ENCODE measurements at places on chromosomes 16 and 17.

DNA sequence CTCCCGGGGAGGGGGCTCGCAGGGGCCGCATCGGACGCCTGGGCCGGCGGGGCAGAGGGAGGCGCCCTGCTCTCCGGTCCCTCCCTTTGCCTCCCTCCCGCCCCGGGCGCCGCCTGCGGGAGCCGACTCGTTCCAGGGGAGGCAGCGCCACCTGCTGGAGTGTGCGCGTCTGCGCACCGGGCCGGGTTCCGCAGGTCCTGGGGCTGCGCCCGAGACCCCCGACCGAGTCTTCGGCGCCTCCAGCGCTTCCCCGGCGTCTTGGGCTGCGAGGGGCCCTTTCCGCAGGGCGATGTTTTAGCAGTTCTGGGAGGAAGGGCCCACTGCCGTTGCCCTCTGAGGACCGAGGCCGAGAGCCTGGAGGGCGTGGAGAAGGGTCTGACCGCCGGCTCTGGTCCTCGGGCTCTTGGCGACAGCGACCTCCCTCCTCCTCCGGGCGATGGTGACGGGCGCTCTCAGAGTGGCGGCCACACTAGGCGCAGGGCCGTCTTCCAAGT lies 106.3 kb downstream of the SEC14L1 start:
- no peak for DNase-seq

DNA sequence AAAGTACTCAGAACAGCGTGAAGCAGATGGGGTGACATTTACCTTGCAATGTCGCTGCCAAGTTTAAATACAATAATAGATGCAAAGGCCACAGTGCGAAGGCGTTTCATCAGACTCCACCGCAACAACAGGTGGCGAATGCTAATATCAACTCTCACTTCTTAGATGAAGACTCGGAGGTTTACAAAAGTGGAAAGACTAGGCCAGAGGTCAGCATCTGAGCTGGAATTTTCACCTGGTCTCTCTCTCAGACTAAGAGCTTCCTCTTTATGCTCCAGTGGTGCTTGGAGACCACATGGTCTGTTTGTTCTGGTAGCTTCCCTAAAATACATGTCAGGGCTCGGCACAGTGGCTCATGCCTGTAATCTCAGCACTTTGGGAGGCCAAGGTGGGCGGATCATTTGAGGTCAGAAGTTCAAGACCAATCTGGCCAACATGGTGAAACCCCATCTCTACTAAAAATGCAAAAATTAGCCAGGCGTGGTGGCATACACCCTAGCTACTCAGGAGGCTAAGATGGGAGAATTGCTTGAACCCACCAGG lies 169.1 kb downstream of the XYLT1 start:
- no peak for DNase-seq

- DNase-seq: no peak
These were observed 7.2 kb downstream of the RAB11FIP4 start for GRCh38 chr17:31398381-31399311.

- DNase-seq: no peak
These were observed 38.6 kb upstream of the RBFOX1 start for GRCh38 chr16:7294020-7294419.

DNA sequence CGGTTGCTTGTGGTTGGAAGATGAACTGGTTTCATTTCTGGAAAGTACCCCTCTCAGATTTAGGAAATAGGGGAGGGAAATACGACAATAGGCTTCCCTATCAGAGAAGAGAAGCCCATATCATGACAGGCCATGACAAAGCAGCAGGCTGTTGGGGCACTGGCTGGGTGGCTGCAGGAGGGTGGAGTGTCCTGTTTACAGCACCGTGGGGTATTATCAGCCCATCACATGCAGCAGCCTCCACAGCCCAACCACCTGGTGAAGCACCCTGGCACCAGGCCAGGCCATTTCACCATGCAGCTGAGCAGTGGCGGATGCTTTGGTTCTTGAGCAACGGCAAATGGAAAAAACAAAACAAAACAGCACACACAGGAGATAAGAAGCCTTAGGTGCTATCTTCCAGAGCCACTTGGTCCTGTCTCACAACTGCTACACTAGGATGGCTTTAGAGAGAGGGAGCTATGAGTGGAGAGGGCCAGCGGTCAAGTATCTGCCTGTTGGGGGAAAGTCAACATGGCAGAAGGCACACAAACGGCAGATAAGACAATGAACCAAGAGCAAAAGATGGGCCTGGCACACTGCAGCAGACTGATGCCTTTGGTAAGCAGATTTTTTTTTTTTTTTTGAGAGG lies 24.2 kb downstream of the FAM117A start:
- no peak for DNase-seq

DNA sequence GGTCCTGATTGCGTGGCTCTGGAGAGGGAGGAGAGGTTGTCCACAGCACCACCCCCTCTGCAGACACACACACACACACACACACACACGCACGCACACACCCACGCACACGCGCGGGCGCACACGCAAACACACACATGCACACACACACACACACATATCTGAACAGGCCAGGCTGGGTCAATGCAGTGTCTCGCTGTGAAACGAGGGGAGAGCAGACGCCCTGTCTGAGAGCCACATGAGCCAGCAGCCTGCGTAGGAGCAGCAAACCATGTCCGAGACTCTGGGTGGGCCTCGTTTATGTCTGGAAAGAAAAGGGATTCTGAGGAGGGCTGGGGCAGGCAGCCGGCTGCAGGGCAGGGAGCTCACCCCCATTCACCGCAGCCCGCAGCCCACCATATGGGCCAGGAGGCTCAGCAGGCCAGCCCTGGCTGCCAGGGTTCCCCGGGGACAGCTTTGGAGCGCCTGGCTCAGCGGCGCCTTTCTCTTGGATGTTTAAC lies 93.3 kb upstream of the TNRC6C start:
- DNase-seq: no peak

DNA sequence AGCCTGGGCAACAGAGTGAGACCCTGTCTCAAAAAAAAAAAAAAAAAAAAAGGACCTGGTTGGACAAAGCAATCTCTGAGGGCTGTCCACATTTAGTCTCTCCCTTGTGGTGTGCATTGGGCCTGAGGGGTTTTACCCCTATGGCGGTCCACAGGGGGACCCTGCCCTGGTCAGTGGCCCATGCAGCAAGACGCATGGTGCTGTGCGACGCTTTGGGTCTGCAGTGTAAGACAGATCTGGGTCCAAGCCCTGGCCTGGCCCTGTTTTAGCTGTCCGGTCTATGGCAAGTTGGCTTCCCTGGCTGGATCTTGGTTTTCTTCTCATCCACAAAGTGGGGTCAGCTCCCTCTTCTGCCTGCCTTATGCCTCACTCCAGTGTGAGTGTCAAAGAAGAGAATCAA lies 123.2 kb upstream of the NLRP1 start:
- no peak for DNase-seq

- DNase-seq: no peak
These were observed 14.6 kb downstream of the SREBF1 start for GRCh38 chr17:17822189-17822588.

DNA sequence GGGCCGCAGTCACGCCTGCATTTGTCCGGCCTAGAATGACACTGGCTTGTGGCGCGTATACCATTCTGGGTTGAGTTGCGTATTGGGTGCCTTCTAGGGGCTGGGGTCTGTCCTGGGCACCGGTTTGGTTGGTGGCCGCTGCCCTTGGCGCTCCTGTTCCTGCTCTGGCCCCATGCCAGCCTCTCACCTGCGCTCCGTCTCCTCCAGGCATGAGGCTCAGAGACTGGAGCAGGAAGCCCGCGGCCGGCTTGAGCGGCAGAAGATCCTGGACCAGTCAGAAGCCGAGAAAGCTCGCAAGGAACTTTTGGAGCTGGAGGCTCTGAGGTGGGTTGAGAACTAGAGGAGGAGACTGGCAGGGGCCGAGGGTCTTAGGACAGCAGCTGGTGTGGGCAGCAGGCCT lies 17.4 kb downstream of the CDIPT start:
- no peak for DNase-seq

DNA sequence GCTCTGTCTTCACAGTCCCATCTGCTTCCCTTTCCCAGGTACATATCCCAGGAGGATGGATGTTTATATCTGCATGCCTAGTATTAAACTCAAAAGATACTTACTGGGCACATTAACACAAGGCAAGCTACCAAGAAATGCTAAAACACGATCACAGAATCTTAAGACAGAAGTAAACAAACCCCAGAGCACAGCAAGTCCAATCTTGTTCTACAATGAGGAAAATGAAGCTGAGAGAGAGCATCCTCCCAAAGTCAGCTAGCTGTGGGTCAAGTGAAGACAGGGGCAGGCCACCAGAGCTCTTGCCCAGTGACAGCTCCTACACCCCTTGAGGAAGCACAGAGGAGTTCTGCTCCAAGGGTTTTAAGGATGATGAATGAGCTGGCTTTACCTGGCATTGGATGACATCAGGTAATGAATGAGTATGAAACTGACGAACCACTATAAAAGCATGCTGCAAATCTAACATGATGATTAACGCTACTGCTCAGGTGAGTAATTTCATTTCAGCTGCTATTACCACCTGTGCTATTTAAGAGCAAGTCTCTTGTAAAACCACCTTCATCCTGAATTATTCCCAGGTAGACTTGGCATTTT lies 20.3 kb downstream of the XPO6 start:
- DNase-seq: no peak

DNA sequence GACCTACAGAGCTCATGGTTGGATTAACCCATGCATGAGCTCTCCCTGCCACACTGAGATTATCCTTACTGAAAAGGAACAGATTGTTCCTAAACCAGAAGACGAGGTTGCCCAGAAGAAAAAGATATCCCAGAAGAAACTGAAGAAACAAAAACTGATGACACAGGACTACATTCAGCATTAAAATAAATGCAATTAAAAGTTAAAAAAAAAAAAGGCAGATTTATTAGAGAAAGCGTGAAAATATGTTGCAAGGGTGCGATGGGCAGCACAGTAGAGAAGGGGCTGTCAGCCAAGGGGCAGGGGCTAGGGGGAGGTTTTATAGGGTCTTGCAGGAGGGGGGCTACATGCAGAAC lies 40.2 kb upstream of the BPTF start:
- no peak for DNase-seq
